Left renal cortex interstitium (tissue), 4 donors: ENCODE measurements at places on chromosomes 1 and 21. TPM values are rescaled to one million over a fixed set of nuclear protein-coding genes. Genes with fewer than 3 reads are reported as not detected.

- DNase-seq = no peak
Measured at GRCh38 chr1:109818988-109819764, 55.5 kb upstream of the EPS8L3 start.

- DNase-seq = no peak
Measured at GRCh38 chr1:39668111-39668510, 3.8 kb downstream of the NT5C1A start.

DNA sequence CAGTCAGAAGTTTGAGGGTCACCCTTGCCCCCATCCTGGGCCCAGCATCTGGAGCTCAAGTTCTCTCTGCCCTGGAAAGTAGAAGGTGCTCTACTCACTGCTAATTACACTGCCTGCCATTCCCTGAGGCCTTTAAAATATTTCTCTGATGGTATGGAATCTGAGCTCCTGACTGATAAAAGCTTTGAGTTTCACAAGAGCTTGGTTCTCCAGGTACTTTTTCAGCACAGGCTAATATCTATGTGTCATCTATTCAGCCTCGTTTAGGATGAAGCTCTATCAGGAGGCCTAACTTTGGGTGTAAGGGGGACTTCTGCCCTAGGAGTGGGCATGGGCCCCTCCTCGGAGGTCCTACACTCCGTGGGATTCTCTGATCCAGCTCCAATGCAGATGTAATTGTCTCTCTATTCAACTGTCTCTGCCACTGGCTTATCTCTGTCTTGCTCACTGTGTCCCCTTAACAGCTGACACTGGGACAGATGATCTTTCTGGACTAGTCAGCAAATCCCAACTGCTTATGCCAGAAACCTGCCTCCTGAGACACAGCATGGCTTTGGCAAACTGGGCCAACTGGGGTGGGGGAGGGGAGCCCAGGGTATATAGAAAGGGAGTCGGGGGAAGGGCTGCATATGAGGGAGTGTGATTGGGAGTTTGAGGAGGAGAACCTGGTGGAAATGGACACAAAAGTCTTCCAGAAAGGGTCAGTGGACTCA, 104.2 kb upstream of the GADD45A start:
- DNase-seq = no peak

GRCh38 chr1:179021873-179022272, 3.8 kb upstream of the FAM20B start:
- DNase-seq = no peak

- no peak for DNase-seq
Measured at GRCh38 chr1:210230149-210230695, 2.4 kb upstream of the SERTAD4 start.

- DNase-seq = no peak
Measured at GRCh38 chr1:3668148-3668547, 15.8 kb downstream of the TP73 start.

SLC2A5 gene
- polyA plus RNA-seq = 0.81 TPM

NCDN gene
- polyA plus RNA-seq = 14.7 TPM

- no peak for DNase-seq
Measured at GRCh38 chr1:225612287-225612686, 40.6 kb downstream of the ENAH start.

DNA sequence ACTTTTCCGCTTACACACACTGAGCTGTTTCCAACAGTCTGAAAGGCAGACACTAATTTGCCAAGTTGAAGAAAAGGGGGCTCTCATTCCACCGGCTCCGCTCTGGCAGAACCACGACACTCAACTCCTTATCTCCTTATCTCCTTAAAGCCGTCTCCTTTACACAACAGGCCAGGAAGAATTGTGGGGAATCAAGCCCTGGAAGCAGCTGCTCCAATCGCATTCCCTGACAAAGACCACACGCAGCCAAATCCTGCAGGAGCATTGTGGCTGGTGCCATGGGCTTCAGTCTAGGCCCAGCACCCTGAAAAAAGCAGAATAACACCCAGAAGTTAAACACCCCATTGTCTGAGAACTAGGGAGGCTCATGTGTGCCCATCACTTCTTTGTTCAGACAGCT, 24.1 kb downstream of the SUSD4 start:
- no peak for DNase-seq

DNA sequence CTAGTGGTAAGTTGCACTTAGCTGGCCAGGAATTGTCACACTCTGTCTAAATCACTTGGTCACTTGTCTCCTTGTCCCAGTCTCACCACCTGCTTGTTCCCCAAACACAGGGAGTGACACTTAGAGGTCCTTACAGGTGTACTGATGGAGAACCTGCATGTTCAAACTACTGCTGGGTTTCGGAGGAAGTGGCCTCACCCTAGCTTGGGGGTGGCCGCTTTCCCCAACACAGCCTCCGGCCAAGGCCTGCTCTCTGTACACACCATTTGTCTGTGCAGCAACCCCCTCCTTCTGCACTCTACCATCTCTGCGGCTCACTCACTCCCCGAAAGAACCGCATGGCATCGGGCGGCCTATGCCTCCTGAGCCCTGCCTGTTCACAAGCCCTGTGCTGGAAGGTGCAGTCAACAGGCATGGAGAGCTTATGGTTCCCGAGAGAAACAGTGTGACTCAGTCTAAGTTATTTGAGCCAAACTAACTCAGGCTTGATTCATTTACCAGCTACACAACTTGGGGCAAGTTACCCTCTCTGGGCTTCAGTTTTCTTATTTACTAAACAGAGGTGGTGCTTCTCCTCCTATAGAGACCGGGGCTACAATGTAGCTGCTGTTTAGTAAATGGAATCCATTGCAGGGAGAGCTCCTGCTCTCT, 10.5 kb upstream of the SPRR4 start:
- no peak for DNase-seq

DNA sequence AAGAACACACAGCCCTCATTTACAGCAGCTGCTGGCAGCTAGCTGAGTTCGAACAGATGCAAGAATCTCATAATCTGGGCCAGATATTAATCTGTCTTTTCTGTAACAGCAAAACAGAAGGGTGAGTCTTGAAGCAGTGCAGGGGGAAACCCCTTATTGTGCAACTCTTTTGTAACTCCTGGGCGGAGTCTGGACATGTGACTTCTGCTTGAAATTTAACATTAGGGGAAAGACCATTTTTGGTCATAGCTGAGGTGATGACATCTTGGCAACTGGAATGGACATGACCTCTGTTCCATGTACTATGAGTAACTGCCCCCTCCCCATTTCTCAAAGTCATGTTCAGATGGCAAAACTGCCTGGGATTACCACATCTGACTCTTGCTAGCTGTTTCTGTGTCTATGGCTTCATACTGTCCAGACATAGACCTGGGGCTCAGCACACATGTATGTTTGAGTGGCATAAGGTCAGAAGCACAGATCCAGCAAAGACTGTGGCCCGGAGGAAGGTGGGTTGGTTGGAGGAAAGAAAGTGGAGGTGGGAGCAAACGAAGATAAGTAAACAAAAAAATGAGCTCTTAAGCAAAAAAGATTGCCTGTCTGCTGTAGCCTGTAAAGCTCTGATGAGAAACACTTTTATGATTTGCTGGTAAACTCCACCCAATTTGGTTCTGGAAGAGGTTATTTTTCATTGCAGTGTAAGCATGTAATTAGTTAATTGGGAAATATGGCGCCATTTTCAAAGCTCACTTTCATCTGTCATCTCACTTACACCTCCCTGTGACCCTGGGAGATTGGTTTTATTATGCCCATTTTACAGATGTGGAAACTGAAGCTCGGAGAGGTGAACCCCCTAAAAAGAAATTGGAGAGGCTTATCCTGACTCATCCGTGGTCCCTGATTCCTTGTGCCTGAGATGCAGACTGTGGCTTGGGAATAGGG, 26.1 kb downstream of the ETS2 start:
- no peak for DNase-seq

- no peak for DNase-seq
Measured at GRCh38 chr1:187236676-187237075, 407.9 kb downstream of the PLA2G4A start.
